Stimulated activated CD8-positive, alpha-beta memory T cell treated with anti-CD3 and anti-CD28 coated beads, Interleukin-4, amount 100 ng/mL, for 4 hours (primary cell): ENCODE measurements at places on chromosomes 2 and 18.

DNA sequence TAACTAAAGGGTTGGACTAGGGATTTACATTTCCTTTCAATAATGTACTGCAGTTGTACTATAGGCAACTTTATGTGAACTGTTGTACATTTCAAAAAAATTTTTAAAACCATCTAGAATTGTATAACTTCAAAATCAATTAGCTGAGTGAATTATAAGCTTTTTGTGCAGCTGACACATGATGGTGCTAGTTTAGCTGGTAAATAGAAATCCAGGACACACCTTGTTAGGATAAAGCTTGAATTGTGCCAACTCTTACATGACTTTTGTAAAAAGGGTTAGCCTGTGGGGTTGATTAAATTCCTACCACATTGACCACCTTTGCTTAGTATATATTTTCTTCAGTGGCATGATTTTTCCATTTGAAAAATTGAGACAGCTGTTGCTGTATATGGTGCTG lies 104.4 kb downstream of the CPS1 start:
- no peak for DNase-seq

DNA sequence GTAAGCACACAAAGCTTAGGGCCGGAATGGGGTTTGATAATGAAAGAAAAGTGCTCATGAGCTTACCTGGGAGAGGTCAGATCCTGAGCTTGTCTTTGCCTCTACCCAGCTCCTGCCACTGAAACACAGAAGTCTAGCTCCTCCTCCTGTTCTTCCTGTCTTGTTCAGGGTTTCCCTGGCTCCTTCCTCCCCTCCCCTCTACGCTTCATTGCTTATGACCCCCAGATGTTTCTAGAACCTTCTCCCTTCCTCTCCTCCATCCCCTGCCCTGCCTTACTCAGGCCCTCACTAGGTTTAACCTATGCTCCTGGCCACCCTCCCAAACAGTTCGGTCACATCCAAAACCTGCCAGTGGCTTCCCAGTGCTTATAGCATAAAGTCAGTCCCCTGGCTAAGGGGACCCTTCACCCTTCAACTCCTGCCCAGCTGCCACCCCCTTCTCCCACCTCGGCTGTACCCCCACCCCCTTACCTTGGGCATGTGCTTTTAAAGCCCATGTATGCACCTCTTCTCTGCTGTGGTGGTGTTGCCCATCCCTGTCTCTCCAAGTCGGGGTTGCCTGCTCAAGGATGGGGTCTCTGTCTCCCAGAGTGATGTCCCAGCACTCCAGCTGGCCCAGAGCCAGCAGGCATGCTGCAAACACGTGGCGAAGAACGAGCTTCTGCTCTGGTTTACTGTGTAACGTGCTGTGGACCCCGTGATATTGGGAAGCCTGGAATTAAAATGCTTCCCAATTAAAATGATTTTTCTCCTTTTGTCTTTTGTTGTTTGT lies 233.6 kb downstream of the TPGS2 start:
- no peak for DNase-seq

DNA sequence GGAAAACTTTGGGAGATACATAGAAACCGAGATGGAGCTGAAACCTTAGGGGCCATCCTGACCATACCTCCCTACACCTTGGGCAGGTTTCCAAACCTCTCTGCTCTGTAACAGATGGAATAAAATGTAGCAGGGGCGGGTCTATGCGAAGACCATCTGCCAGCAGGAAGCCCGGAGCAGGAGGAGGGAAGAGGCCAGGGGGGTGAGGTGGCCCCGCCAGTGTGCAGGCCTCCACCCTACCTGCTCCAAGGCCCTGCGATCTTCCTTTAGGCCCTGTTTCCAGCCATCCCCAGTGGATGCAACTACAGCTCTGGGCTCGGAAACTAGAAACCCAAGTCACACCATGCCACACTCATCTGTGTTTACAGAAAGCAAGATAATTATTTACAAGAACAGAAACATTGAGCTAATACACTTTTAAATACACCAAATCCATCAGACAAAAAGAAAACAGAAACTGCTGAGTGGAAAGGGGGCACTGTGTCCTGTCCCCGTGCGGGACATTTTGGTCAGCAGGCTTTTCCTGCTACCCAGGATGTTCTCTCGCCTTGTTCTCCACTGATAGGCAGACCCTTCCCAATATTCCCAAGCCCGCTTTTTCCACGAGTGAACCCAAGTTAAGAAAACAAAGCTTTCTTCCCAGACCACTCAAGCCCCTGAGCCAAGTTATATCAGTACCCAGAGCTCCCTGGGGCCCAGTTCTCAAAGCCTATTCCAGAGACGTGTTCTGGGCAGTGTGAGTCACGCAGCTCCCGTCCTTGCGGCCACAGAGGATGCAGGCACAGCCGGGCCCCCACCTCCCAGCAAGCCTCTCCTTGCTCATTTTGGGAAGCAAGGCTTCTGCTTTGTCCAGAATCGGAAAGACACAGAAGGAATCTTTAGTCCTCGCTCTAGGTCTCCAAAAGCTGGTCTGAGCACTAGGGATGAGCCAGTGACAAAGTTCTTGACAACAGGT lies 17.3 kb downstream of the CIB4 start:
- DNase-seq = no peak

DNA sequence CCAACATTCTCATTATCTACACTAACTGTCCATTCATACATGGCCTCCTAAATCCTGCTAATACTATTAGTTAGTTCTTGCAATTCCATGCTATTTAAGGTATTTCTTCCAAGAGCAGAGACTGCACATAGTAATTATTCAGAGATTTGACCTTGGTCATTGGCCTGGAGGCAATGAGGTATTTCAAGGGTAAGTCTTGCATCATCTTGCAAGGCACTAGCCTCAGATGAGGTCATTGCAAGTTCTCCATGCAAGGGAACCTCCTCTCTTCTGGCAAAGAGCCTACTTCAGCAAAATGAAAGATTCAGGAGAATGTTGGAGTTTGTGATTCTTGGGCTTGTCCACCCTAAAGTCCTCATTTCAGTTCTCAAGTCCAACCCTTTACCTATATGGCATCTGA lies 48.5 kb upstream of the IKZF2 start:
- no peak for DNase-seq

- DNase-seq = no peak
These were observed 403.7 kb upstream of the MEIS1 start for GRCh38 chr2:66031236-66031635.

GRCh38 chr2:198203336-198204069 lies 399.1 kb downstream of the PLCL1 start:
- DNase-seq = no peak

- DNase-seq = no peak
These were observed 915 bp downstream of the CUL3 start for GRCh38 chr2:224584111-224584784.

- no peak for DNase-seq
These were observed 12.1 kb downstream of the PTMA start for GRCh38 chr2:231720292-231720986.

DNA sequence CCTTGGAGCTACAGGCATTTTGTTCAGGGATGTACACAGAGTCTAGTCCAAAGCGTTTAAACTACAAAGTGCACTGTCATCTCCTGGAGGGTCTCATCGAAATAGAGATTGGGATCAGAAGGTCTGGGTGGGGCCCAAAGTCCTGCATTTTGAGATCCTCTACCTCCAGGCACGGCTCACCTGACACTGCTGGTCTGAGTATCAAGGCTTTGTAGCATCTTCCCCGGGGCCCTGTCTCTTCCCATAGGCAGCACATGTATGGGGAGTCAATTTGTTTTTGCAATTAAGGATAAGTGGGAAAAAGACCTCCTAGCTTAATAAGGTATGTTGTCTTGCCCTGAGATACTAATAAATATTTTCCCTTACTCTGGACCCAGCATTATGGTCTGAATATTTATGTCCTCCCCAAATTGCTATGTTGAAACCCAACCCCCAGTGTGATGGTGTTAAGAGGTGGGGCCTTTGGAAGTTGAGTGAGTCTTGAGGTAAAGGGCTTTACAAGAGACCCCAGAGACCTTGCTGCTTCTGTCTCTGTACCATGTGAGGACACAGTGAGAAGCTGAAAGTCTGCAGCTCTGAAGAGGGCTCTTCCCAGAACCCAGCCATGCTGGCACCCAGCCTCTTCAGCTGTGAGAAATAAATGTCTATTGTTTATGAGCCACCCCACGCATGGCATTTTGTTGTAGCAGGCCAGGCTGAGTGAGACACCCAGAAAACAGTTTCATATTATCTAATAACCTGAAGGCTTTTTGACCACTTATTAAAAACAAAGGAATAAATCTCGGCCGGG lies 258.7 kb upstream of the HS6ST1 start:
- no peak for DNase-seq

DNA sequence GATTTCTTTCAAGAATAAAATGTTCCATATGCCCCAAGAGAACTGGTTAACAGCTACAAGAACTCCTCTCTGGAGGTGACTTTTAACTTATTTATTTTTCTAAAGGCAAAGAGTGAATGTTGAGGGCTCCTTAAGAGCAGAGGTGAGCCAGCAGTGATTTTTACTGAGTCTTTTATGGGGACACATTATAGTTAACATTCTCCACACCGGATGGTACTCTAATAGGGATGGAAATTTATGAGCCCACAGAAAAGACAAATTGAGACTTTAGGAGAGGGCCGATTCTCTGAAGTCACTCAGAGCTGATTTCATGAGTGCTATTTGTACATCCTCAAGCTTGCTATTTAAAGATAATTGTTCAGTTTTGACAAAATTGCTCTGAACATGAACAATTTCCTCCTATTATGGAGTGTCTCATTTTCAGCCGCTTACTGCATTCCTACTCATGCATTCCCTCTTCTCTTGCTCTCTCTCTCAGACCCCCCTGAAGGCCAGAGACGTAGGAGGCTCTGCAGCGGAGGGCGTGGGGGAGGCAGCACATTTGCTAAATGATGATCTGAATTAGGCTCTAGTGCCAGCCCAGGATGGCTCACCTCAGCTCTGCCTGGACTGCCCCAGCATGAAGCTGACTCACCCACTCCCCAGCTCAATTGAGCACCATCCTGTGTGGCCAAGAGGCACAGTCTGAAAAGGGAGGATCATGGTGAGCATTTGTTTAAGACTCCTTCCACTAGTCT lies 5.9 kb upstream of the RPL37A start:
- no peak for DNase-seq

GRCh38 chr2:41313082-41313481 lies 734.7 kb upstream of the PKDCC start:
- DNase-seq = no peak
